Uterus (tissue), 4 donors: ENCODE measurements at places on chromosomes 13 and 19. TPM values are rescaled to one million over a fixed set of nuclear protein-coding genes. Genes with fewer than 3 reads are reported as not detected.

GRCh38 chr13:112674412-112675365 is 15.1 kb upstream of the ATP11A start:
- DNase-seq: no peak

DNA sequence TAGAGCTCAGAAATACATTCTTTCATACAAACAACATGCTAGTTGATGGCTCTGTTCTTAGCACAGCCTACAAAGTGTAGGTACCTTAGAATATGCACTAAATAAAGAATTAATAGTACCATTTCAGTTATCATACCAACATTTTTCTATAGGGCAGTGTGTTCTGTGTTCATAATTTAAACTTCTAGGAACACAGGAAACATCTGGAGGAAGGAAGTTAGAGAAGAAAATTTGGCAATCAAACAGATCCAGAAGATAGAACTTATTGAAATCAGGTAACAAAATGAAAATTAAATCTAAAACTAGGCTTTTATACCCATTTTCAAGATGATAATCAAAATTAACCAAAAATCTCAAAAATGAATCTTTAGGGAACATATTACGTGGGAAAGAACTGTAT is 527.5 kb downstream of the DCT start:
- no peak for DNase-seq

DNA sequence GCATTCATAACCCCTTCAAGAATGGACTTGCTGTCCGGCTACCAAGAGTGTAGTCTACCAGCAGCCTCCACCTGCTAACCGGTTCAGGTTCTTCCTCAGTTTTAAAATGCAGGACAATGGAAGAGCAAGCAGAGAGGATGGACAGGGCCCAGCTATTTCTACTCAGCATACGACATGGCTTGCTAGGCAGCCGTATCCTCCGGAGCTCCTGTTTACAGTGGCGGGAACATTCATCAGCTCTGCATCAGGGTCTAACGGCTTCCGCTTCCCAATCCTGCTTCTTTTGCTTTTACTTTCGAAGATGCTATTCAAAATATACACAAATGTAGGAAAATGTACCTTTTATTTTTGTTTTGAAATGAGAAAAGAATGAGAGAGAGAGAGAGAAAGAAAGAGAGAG is 118.5 kb downstream of the TRPC4 start:
- no peak for DNase-seq

IGFL1 gene
- not detected for total RNA-seq

SIGLECL1 gene
- not detected for total RNA-seq
